NCI-H1436 (cell line): ENCODE measurements at places on chromosomes 4 and X.

DNA sequence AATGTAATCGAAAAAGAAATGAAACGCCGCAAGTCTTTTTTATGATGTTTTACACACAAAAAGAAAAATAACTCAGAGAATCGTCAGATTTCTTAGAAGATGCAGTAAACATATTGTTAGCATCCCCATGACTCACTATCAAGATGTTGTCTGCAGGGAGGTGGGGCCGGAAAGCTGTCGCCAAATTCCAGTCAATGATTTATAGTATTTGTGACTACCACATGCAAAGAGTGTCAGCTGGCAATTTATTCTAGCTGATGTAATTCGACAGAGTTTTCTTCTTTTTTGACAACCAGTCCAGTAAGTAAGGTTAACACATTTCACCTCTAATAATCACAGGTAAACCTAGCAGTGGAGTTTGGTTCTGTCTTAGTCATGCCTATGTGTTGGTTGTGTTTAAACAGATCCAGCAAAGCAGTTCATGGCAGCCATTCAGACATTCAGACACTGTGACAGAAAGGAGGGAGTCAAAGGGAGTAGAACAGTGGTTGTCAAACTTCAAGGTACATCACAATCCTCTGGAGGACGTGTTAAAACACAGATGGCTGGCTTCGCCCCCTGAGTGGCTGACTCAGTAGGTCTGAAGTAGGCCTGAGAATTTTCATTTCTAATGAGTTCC lies 19.8 kb upstream of the PPP1R2C start:
- no peak for DNase-seq

DNA sequence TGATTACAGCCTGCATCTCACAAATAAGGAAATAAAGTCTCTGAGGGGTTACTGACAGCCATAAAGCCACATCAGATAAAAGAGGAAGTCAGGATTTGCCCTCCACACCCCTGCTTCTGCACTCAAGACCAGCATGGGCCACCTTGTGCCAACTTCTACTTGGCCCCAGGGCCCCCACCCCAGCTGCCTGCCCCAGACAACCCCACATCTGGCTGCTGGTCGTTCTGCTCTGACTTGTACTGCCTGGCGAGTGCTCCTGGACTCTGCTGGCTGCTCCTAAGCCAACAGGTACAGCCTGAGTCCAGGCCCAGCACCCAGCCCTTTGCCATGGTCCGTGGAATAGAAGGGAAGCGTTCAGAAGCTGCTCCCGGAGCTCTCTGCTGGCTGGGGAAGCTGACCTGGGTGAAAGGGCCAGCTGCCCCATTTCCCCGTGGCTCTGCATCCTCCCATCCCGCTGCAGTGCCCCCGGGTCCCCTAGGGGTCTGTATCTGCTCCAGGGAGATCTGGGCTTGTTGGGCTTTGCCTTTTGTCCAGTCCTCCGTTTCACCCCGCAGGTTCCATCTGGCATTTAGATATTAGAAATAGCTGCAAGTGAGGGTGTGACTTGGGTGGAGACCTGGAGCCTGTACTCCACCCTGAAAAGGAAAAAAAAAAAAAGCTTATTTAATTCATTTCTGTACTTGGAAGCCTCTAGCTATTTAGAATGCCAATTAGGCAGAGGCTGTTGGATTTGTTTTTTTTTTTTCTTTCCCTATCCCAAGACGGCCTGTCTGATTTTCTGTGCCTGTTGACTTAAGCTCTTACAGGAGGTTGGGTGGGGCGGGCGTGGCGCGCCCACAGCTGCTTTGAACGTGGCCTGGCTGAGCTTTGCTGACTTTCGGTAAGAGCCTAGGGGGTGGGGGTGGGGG lies 194.7 kb downstream of the PTTG2 start:
- DNase-seq, result no peak

- no peak for DNase-seq
These were observed 14.7 kb downstream of the RAB9A start for GRCh38 chrX:13703589-13703988.

GRCh38 chrX:51332188-51332942 lies at the start of gene NUDT10:
Gene NUDT10, plus strand, starts transcription at chrX:51332822. Its CDS starts 144 bp downstream, at chrX:51332966.
- DNase-seq, result no peak

DNA sequence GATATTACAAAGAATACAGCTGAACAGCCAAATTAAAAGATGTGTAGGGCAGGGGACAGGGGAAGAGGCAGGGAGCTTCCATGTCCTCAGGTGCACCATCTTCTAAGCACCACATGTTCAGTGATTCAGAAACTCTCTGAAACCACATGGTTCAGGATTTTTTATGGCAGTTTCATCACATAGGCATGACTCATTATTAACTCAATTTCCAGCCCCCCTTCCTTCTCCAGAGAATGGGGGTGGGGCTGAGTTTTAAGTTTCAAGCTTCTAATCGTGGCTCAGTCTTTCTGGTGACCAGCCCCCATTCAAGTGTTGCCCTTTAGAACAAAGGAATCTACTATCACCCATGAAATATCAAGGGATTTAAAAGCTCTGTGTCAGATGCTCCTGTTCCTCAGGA lies 317.8 kb upstream of the GALNT7 start:
- DNase-seq, result no peak

DNA sequence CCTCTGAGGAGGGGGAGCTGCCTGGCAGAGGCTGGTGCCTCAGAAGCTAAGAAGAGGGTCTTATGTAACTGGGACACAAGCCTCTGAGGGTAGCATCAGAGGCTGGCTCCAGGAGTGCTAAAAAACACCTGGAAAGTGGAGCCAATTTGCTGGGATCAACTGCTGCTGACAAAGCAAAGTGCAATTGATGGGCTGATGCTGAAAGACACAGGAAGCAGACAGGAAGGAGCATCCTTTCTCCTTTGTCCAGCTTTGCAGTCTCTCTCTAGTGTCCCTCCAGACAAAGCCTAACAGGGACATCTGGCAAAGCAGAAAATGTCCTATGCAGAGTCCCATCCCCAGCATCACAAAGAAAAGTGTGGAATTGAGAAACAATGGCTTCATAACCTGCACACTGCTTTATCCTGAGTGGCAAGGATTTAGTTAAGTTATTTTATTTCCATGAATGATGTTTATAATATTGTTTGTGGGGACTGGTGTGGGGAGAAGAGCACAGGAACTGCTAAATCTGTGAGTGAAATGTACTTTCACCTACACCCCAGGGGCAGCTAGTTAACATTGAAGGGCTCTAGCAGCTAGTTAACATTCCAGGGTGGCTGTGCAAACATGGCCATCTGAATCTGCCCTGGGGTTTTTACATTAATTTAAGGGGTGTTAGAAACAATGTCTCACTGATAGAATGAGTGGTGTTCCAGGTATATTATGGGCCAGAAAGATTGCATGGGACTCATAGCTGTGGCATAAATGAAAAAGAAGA lies 25.6 kb upstream of the MBTPS2 start:
- no peak for DNase-seq

- DNase-seq, result no peak
These were observed 882.2 kb downstream of the STIM2 start for GRCh38 chr4:27742816-27743215.

DNA sequence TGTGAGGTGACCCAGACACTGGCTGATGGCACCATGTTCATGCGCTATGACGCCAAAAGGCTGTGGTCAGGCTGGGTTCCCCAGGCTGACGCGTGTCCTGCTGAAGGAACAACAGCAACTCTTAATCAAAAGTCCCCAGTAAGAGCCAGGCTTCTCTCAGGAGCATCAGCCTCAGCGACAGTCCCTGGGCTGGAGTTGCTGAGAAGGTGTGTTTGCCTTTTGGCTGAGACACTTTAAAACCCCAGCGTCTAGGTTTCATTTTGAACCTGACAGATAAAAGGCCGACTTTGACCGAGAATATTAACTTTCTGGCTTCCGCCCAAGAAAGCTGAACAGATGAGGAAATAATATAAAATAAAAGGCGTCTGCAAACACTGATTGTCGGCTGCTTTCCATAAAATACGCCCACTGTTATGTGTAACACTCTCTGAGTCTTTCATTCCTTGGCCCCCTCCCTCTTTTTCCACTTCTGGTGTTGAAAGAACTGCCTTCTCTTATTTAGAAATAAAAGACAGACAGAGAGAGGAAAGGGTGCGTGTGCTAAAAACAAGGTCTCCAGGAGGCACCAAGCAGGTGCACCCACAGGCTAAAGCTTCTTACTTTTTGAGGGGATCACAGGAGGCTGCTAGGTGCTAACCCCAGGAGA lies 373.6 kb downstream of the MID1IP1 start:
- peak; percentile 19 for DNase-seq

GRCh38 chr4:183666088-183666487 lies 7.0 kb downstream of the TRAPPC11 start:
- no peak for DNase-seq

DNA sequence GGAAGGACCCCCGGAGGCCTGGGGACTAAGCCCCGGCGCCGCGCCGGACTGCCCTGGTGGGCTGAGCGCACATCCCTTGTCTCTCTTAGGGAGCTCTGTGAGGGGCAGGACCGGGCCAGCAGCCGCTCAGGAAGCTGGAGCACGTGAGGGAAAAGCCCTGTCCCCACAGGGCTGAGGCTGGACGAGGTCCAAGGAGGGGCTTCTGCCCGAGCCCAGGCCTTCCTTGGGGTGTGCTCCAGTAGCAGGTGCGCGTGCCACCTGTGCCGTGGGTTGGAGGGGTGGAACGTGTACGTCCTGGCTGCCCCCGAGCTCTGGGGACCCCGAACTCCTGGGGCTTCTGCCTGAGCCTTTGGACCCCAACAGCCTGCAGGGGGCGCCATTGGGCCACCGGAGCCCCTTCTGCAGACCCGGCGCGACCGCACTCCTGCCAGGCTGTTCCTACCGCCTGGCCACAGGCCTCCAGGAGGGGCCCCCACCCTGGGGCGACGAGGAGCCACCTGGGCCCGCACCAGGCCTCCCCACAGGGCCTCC lies 27.2 kb downstream of the TACC3 start:
- peak; percentile 79 for DNase-seq

DNA sequence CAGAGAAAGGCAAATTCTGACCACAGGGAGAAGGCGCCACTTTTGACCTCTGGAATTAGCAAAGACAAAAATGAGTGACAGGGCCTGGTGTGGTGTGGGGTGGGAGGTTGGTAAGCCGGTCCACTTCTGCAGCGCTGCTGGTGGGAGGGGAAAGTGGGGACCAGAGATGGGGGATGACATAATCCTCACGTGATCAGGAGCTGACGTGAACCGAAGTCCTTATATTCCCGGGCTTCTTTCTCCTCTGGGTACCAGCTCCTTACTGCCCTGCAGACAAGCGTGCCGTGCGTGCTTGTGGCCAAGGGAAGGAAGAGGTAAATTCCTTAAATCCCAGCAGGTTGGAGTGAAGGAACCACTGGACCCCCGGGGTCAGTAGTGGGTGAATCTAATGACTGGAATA lies at the start of gene TCEAL7:
Gene TCEAL7 (plus strand): TSS at position 249 of the 400 bp plus-strand sequence. CDS start 1,165 bp downstream, outside the sequence.
- DNase-seq, result no peak

- DNase-seq, result no peak
These were observed 208.1 kb upstream of the TET2 start for GRCh38 chr4:104938624-104939023.

DNA sequence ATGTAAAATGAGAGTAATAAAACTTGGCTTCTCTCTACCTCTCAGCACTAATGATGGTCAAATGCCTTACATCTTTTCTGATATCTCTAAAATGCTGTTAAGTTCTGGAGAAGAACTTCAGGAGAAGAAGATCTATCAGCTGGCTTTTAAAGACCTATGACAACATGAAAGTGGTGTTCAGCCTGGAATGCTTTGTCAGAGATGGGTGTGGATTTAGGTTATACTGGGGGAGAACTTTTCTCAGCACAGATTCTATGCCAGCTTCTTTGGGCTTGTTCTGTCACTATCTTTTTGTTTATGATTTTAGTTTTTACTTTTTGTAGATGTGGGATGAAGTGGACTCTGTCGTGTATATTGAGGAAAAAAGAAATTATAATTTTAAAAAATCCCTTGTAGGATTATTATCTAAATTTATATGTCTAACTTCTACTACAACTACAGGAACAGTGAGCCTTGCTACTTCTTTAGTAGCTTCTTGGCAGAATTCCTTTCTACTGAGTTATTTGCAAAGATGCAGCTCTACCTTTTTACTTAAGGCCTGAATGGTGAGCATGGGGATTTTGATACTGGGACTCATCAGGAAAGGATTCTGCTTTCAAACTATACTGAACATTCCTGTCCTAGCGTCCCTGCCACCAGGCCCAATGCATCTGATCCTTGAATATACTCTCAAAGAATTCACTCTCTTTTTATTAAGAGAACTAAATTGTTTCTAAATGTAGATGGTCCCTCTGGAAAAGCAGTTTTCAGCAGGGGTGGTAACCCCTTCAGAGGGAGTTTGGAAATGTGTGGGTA lies 19.6 kb downstream of the CYP2U1 start:
- DNase-seq, result no peak

- DNase-seq, result no peak
These were observed 22.7 kb downstream of the SHOX start for GRCh38 chrX:653306-653705.

GRCh38 chr4:118872181-118872580 lies 16.5 kb upstream of the SYNPO2 start:
- DNase-seq, result no peak

GRCh38 chr4:53548662-53549061 lies 42.6 kb downstream of the LNX1 start:
- no peak for DNase-seq

GRCh38 chr4:128363966-128364365 lies 76.4 kb upstream of the PGRMC2 start:
- DNase-seq, result no peak

DNA sequence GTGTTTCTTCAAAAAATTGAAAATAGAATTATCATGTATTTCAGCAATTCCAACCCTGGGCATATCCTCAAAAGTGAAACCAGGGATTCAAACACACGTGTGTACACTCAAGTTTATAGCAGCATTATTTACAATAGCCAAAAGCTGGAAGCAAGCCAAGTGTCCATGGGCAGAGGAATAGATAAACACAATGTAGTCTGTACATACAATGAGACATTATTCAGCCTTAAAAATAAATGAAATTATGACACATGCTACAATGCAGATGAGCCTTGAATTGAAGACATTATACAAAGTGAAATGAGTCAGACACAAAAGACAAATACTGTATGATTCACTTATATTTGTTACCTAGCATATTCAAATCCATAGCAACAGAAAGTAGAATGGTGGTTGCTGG lies 853.4 kb downstream of the STIM2 start:
- DNase-seq, result no peak

- no peak for DNase-seq
These were observed 54.1 kb upstream of the GABRE start for GRCh38 chrX:152028579-152028978.

GRCh38 chr4:168509786-168510185 lies 12.9 kb downstream of the PALLD start:
- DNase-seq, result no peak

DNA sequence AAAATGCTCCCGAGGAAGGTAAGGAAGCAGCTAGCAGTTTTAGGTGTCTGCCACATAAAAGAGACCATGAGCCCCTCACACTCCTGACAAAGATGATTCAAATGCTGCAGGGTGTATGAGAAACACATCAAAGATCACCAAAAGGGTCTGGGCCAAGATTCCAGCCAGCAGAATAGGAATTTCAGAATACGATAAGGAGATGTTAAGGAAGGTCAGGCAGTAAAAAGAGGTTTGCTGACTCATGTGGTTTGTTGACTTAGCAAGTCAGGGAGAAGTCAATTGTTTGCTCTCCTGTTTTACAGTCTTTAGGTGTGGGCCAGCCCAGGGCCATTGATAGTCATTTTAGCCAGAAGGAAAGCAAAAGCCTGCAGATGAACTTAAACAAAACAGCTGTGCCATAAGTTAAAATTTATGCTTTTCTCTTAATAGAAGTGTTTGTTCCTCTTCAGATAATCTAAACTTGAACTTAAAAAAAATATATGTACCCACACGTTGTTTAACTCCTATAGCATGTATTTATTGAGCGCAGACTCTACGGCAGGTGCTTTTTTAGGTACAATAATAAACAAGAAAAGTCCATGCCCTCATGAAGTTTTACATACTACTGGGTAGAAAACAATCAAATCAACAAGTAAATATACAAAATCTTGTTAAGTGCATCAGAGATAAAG lies 115.6 kb downstream of the CAMK2D start:
- DNase-seq, result no peak

- DNase-seq, result no peak
These were observed 8.8 kb upstream of the TLL1 start for GRCh38 chr4:165864271-165864670.
